ENCODE measurements at places on chromosomes 2 and 18. TPM values are rescaled to one million over a fixed set of nuclear protein-coding genes. Genes with fewer than 3 reads are reported as not detected.

ARHGAP15 gene
- total RNA-seq, result 11.8 TPM

DES gene
- total RNA-seq, result 146 TPM

FBLN7 gene
- 15.6 TPM for total RNA-seq

SERPINB10 gene
- total RNA-seq, result not detected

SDC1 gene
- total RNA-seq, result 3.1 TPM

MARCO gene
- total RNA-seq, result 10.4 TPM

AFTPH gene
- 32.1 TPM for total RNA-seq

AGXT gene
- total RNA-seq, result not detected

DNA sequence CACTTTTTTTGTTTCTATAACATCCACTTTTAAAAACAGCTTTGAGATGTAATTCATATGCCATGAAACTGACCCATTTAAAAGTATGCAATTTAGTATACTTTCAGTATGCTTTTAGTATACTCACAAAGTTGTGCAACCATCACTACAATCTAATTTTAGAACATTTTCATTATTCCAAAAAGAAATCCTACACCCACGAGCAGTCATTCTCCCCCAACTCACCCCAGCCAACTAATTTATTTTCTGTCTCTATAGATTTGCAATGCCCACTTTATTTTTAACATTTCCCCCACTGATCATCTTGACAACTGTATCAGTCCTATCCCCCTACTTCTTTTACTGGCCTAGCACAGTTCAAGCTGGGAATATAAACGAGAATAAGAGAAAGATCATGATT is 39.1 kb downstream of the FAM98A start:
- no peak for DNase-seq

DNA sequence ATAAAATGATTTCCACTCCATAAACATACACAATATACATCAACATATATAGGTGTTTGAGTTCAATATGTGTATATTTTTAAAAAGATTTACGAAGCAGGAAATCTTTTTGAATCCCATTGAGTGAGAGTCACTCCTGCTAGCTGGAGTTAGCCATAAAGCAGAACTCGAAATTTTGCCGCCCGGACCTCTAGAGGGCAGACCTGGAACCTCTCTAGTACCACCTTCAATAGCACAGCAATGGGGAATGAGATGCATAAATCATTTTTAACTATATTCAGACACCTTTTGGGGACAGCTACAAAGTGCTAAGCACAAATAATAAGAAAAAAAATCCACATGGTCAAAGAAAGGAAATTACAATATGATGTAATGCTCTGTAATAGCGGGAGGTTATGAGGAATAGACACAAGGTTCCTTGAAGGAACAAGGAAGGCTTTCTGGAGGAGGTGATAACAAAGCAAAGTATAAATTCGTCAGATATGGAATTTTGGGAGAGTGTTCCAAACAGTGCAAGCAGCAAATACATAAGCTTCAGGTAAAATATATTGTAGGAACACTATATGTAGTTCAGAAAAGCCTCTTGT is 533.4 kb downstream of the ERBB4 start:
- DNase-seq, result no peak

DNA sequence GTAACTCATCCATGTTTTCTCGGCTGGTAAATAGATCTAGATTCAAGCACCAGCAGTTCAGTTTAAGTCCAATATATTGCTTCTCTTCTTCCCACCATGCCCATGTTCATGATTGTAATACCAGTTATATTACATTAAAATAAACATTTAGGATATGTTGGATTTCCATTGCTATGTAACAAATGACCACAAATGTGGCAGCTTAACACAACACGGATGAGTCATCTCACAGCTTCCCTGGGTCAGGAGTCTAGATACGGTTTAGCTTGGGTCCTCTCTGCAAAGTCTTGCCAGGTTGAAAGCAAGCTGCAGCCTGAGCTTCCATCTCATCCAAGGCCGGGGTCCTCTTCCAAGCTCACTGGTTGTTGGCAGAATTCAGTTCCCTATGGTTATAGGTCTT is 39.4 kb upstream of the SMAD2 start:
- DNase-seq, result no peak

DNA sequence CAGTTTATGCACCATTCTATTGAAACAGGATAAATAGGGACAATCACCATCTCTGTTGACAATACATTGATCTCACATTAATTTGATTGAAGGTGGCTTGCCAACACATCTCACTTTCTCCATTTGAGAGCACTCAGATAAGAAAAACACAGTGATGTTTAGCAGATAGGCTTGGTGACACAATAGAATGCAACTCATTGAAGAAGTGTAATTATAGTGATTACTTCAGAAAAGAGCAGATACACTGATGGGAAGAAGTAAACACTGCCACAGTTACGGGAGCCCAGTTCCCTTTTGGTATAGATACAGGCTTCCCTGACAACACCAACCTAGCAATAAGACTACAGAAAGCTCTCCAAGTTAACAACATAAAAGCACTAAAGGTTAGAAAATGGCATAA is 89.1 kb downstream of the FIGN start:
- DNase-seq, result no peak

GRCh38 chr2:53636596-53636995 is 131.0 kb upstream of the CHAC2 start:
- no peak for DNase-seq
